ENCODE measurements at places on chromosomes 12 and 14. TPM values are rescaled to one million over a fixed set of nuclear protein-coding genes. Genes with fewer than 3 reads are reported as not detected.

- no peak overlapping the region for H3K4me3 ChIP-seq
- peaks cover 16% of the 10 kb centered on the region for H3K4me1 ChIP-seq
- H3K36me3 ChIP-seq = peaks cover 10% of the 10 kb centered on the region
- H3K27me3 ChIP-seq = no peaks in the 10 kb centered on the region
- DNase-seq = no peak
These were observed 14.0 kb downstream of the ZNF664 start for GRCh38 chr12:123987022-123987421.

GRCh38 chr14:38971258-38971921 is 131.6 kb downstream of the SEC23A start:
- no peaks in the 10 kb centered on the region for H3K36me3 ChIP-seq
- H3K4me3 ChIP-seq = no peak overlapping the region
- H3K27ac ChIP-seq = no peak overlapping the region
- no peaks in the 10 kb centered on the region for H3K4me1 ChIP-seq
- DNase-seq = no peak

- no peaks in the 10 kb centered on the region for H3K4me1 ChIP-seq
- no peaks in the 10 kb centered on the region for H3K36me3 ChIP-seq
- H3K4me3 ChIP-seq = no peak overlapping the region
- DNase-seq = no peak
- H3K27ac ChIP-seq = no peak overlapping the region
These were observed 64.7 kb downstream of the MAP3K9 start for GRCh38 chr14:70744641-70745040.

GRCh38 chr12:5865397-5865796 is 79.7 kb downstream of the ANO2 start:
- no peaks in the 10 kb centered on the region for H3K36me3 ChIP-seq
- H3K27me3 ChIP-seq = no peaks in the 10 kb centered on the region
- no peak overlapping the region for H3K4me3 ChIP-seq

The TEX52 gene
- total RNA-seq = not detected

The NCKAP5L gene
- total RNA-seq = 60.4 TPM

The KRT74 gene
- not detected for total RNA-seq

DNA sequence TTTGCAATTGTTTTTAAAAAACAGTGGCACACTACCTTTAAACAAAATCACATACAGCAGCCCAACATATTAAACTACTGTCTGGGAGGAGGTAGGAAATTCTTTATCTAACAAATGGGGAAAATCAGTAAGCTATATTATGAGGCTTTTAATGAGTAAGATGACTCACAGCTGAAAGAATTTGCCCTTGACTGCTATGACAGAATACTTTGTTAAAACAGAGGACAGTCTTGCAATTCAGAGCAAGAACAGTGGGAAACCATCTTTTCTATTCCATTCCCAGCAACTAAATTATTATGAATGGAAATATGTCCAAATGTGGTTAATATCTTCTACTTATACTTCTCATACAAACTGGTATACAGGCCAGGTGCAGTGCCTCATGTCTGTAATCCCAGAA is 49.2 kb upstream of the SGPP1 start:
- peaks cover 3% of the 10 kb centered on the region for H3K4me1 ChIP-seq
- no peaks in the 10 kb centered on the region for H3K36me3 ChIP-seq
- peak; percentile 71 for DNase-seq
- H3K27ac ChIP-seq = no peak overlapping the region
- H3K27me3 ChIP-seq = no peaks in the 10 kb centered on the region
- H3K4me3 ChIP-seq = no peak overlapping the region

The YBX3 gene
- total RNA-seq = 527 TPM

DNA sequence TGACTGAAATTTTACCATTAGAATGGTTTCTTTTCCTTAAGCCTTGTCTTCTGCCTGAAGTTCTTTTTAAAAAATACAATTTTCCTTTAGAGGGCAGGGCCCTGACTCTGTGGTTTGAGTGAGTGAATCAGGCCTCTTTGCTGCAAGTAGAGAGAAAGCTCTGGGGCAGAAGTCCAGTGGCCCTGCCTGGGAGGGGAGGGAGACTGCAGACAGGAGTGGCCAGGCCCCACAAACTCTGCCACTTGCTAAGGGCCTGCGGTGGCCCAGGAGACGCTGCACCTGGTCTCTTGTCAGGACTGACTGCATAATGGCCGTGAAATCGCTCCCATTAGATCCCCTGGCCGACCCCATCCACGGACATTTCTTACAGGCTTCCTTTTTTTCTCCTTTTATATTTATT is 25.5 kb downstream of the TSPAN11 start:
- H3K36me3 ChIP-seq = no peaks in the 10 kb centered on the region
- no peaks in the 10 kb centered on the region for H3K27me3 ChIP-seq
- no peak overlapping the region for H3K27ac ChIP-seq
- no peak overlapping the region for H3K4me3 ChIP-seq

GRCh38 chr12:100427078-100427477 is 46.6 kb upstream of the NR1H4 start:
- DNase-seq = peak; percentile 79
- no peaks in the 10 kb centered on the region for H3K36me3 ChIP-seq
- no peak overlapping the region for H3K27ac ChIP-seq
- H3K4me1 ChIP-seq = peaks cover 4% of the 10 kb centered on the region
- no peak overlapping the region for H3K4me3 ChIP-seq

GRCh38 chr14:104294628-104294982 is 156.2 kb downstream of the KIF26A start:
- no peaks in the 10 kb centered on the region for H3K36me3 ChIP-seq
- no peak overlapping the region for H3K4me3 ChIP-seq
- H3K27ac ChIP-seq = no peak overlapping the region
- no peaks in the 10 kb centered on the region for H3K4me1 ChIP-seq
- no peak for DNase-seq
- no peaks in the 10 kb centered on the region for H3K27me3 ChIP-seq

- H3K27me3 ChIP-seq = no peaks in the 10 kb centered on the region
- no peaks in the 10 kb centered on the region for H3K36me3 ChIP-seq
- DNase-seq = peak; percentile 86
- peak overlapping the region; percentile 66 for H3K27ac ChIP-seq
- H3K4me3 ChIP-seq = peak overlapping the region; percentile 26
These were observed 15.7 kb upstream of the NFKBIA start for GRCh38 chr14:35420036-35420811.

DNA sequence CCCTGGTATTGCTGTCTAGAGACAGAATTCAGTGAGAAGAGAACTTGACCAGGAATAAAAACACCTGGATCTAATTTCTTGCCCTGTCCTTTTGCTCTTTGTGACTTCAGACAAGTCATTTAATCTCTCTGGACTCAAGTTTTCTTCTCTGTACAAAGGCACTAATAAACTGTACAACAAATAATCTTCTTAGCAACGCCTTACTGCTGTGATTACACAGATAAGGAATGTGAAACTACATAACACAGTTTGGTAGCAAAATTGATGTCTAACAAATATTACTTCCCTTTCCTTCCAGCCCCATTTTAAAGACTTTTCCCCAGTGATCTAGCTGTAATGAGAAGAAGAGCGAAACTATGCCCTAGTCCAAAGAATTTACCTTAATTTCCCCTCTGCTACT is 69.3 kb downstream of the BCAT1 start:
- no peaks in the 10 kb centered on the region for H3K27me3 ChIP-seq
- no peak for DNase-seq

GRCh38 chr14:88929656-88930436 is 105.4 kb downstream of the TTC8 start:
- DNase-seq = no peak
- no peaks in the 10 kb centered on the region for H3K4me1 ChIP-seq
- H3K27ac ChIP-seq = no peak overlapping the region
- no peaks in the 10 kb centered on the region for H3K36me3 ChIP-seq
- H3K27me3 ChIP-seq = no peaks in the 10 kb centered on the region

GRCh38 chr14:84535484-84535883 is 994.5 kb upstream of the FLRT2 start:
- H3K27me3 ChIP-seq = no peaks in the 10 kb centered on the region
- no peaks in the 10 kb centered on the region for H3K36me3 ChIP-seq
- no peak overlapping the region for H3K27ac ChIP-seq
- H3K4me1 ChIP-seq = no peaks in the 10 kb centered on the region
- DNase-seq = no peak

- no peak overlapping the region for H3K27ac ChIP-seq
- no peaks in the 10 kb centered on the region for H3K27me3 ChIP-seq
- no peak overlapping the region for H3K4me3 ChIP-seq
- peaks cover 21% of the 10 kb centered on the region for H3K36me3 ChIP-seq
- peak; percentile 22 for DNase-seq
These were observed 66.3 kb downstream of the CLIP1 start for GRCh38 chr12:122356192-122356635.

GRCh38 chr12:131511803-131512561 is 198.9 kb upstream of the SFSWAP start:
- H3K27ac ChIP-seq = no peak overlapping the region
- H3K4me1 ChIP-seq = no peaks in the 10 kb centered on the region
- no peaks in the 10 kb centered on the region for H3K36me3 ChIP-seq
- no peak for DNase-seq
- no peak overlapping the region for H3K4me3 ChIP-seq

- H3K27ac ChIP-seq = no peak overlapping the region
- no peaks in the 10 kb centered on the region for H3K4me1 ChIP-seq
- no peak for DNase-seq
- H3K27me3 ChIP-seq = no peaks in the 10 kb centered on the region
- H3K4me3 ChIP-seq = no peak overlapping the region
These were observed 1088.5 kb upstream of the TMEM132C start for GRCh38 chr12:127178463-127178862.

The DCP1B gene
- 16.5 TPM for total RNA-seq

DNA sequence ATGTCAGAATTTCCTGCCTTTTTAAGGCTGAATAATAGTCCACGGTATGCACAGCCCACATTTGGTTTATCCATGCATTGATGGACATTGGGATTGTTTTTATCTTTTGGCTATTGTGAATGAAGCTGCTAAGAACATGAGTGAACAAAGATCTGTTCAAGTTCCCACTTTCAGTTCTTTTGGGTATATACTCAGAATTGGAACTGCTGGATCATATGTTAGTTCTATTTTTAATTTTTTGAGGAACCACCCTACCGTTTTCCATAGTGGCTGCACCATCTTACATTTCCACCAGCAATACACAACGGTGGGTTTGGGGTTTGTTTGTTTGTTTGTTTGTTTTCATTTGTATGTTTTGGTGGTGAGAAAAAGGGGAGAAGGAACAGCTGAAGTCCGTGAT is 6.4 kb downstream of the GPR68 start:
- H3K27me3 ChIP-seq = no peaks in the 10 kb centered on the region
- H3K36me3 ChIP-seq = no peaks in the 10 kb centered on the region
- no peak overlapping the region for H3K27ac ChIP-seq
- no peak overlapping the region for H3K4me3 ChIP-seq
- peaks cover 11% of the 10 kb centered on the region for H3K4me1 ChIP-seq
- no peak for DNase-seq

GRCh38 chr14:77620222-77620870 is 3.9 kb upstream of the SPTLC2 start:
- H3K27me3 ChIP-seq = peaks cover 4% of the 10 kb centered on the region
- H3K4me3 ChIP-seq = no peak overlapping the region
- H3K36me3 ChIP-seq = no peaks in the 10 kb centered on the region
- H3K27ac ChIP-seq = no peak overlapping the region
- no peak for DNase-seq

DNA sequence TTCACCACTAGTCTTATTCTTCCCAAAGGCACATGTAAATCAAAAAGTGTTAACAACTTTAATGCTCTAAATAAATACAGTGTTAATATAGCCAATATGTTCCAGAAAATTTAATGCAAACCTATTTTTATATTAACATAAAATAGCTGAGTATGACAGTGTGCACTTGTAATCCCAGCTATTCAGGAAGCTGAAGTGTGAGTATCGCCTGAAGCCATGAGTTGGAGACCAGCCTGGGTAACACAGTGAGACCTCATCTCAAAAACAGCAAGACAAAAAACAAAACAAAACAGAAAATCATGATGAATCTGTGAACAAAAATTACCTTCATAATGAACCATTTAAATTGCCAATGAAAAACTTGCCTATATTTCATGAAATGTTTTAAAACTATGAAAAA is 798.9 kb downstream of the SLC6A15 start:
- no peaks in the 10 kb centered on the region for H3K27me3 ChIP-seq
- H3K27ac ChIP-seq = no peak overlapping the region
- no peaks in the 10 kb centered on the region for H3K36me3 ChIP-seq
- H3K4me3 ChIP-seq = no peak overlapping the region

The LRRC43 gene
- total RNA-seq = 0.72 TPM

The BIN2 gene
- not detected for total RNA-seq

The GZMH gene
- total RNA-seq = not detected

GRCh38 chr12:94148739-94149118 is 352 bp downstream of the PLXNC1 start:
- peaks cover 7% of the 10 kb centered on the region for H3K4me1 ChIP-seq
- H3K27ac ChIP-seq = no peak overlapping the region
- no peak for DNase-seq
- H3K27me3 ChIP-seq = peaks cover 81% of the 10 kb centered on the region

The MYO1H gene
- not detected for total RNA-seq

- H3K4me3 ChIP-seq = no peak overlapping the region
- no peaks in the 10 kb centered on the region for H3K27me3 ChIP-seq
- no peaks in the 10 kb centered on the region for H3K36me3 ChIP-seq
- no peak overlapping the region for H3K27ac ChIP-seq
- no peaks in the 10 kb centered on the region for H3K4me1 ChIP-seq
These were observed 40.7 kb downstream of the LRRIQ1 start for GRCh38 chr12:85076688-85077430.

The IFNG gene
- not detected for total RNA-seq

- H3K27ac ChIP-seq = no peak overlapping the region
- no peaks in the 10 kb centered on the region for H3K36me3 ChIP-seq
- no peak overlapping the region for H3K4me3 ChIP-seq
- DNase-seq = no peak
- H3K27me3 ChIP-seq = peaks cover 5% of the 10 kb centered on the region
These were observed 29.5 kb downstream of the CACNA2D4 start for GRCh38 chr12:1888923-1889322.

GRCh38 chr14:34920339-34920738 is 45.2 kb upstream of the BAZ1A start:
- peak; percentile 7 for DNase-seq
- no peak overlapping the region for H3K27ac ChIP-seq
- H3K4me1 ChIP-seq = no peaks in the 10 kb centered on the region
- no peaks in the 10 kb centered on the region for H3K36me3 ChIP-seq
